Tongue (tissue), 3 donors: ENCODE measurements at places on chromosomes 12 and 14. TPM values are rescaled to one million over a fixed set of nuclear protein-coding genes. Genes with fewer than 3 reads are reported as not detected.

Gene CLEC6A
- total RNA-seq: not detected

Gene SLC7A7
- total RNA-seq: 14.2 TPM

Gene STON2
- 91.2 TPM for total RNA-seq

Gene DAO
- total RNA-seq: not detected

Gene IFI27
- total RNA-seq: 22.2 TPM

Gene NTN4
- total RNA-seq: 47.9 TPM

Gene CLEC4C
- not detected for total RNA-seq

Gene RHOJ
- total RNA-seq: 27.2 TPM

Gene NUAK1
- 31.5 TPM for total RNA-seq

Gene RNASE7
- 1.2 TPM for total RNA-seq

Gene DLST
- 78.7 TPM for total RNA-seq

Gene METTL1
- 6.9 TPM for total RNA-seq

Gene KERA
- total RNA-seq: 81.0 TPM

Gene TESPA1
- total RNA-seq: 0.92 TPM

Gene HPD
- 1.0 TPM for total RNA-seq

Gene PLEKHG7
- total RNA-seq: not detected

Gene DACT1
- total RNA-seq: 21.2 TPM

Gene SPTB
- total RNA-seq: 386 TPM

Gene PTPN6
- 11.4 TPM for total RNA-seq

Gene CLEC12A
- not detected for total RNA-seq

Gene ACTR10
- total RNA-seq: 79.3 TPM

Gene SAMD15
- total RNA-seq: 0.51 TPM

Gene ZDHHC22
- total RNA-seq: 0.41 TPM
